ENCODE measurements at places on chromosomes 2 and 18.

GRCh38 chr18:24270358-24270936 lies 127.2 kb downstream of the OSBPL1A start:
- DNase-seq = no peak

GRCh38 chr2:166293984-166294383 lies 81.8 kb downstream of the SCN9A start:
- DNase-seq = no peak

DNA sequence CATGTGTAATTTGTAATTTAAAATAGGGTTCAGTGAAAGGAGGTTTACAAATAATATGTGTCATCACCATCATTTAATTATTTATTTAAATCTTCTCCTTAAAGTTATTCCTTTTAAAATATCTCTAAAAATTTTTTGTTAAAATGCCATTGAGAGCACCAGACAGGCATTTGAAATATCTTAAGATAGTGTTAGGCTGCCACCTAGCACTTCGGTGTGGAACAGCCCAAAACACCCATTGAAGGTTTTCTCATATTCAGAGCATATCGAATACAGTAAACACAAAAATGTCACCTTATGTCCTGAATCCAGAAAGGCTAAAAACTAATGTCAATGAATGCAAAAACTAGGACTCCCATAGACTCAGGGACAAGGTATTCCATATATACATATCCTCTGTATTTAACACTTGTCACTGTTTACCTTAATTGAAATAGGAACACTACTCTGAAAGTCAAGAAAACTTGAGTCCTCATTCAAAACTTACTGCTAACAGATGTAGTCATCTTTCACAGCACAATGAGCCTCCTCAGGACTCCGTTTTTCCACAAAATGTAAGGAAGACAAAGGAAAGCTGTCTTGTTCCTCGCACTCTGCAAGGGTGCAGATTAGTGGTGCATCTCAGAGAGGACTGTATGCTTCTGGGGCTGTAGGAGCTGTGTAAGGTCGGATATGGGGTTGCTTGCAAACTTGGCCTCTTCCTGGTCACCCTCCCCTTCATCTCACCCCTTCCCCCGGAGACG lies 329.5 kb downstream of the PAX3 start:
- peak; percentile 8 for DNase-seq

DNA sequence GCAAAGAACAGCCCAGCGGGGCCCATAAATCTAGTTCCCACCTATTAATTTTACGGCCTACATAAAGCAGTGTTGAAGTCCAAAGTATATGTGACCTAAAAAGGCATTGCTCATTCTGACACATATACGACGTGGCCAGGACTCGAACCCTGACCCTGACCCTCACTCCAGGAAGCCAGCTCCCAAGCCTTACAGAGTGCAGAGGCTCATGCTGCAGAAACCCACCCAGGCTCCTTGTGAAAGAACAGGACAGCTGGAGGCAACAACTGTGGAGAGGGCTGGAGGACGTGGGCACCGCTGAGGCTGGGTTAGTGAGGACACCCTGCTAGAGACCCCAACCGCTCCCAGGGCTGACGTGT lies 221.6 kb downstream of the CYP26B1 start:
- no peak for DNase-seq

- peak; percentile 69 for DNase-seq
Measured at GRCh38 chr2:233409286-233409991, 55.1 kb downstream of the DGKD start.

GRCh38 chr2:113283704-113284284 lies 5.1 kb upstream of the PAX8 start:
- DNase-seq = no peak

- no peak for DNase-seq
Measured at GRCh38 chr2:24920809-24921441, 888 bp upstream of the ADCY3 start.

- DNase-seq = no peak
Measured at GRCh38 chr2:140344838-140345237, 1564.6 kb upstream of the NXPH2 start.

GRCh38 chr2:196290569-196290968 lies 119.2 kb upstream of the STK17B start:
- no peak for DNase-seq

GRCh38 chr2:84942964-84943421 lies 28.0 kb upstream of the KCMF1 start:
- no peak for DNase-seq

DNA sequence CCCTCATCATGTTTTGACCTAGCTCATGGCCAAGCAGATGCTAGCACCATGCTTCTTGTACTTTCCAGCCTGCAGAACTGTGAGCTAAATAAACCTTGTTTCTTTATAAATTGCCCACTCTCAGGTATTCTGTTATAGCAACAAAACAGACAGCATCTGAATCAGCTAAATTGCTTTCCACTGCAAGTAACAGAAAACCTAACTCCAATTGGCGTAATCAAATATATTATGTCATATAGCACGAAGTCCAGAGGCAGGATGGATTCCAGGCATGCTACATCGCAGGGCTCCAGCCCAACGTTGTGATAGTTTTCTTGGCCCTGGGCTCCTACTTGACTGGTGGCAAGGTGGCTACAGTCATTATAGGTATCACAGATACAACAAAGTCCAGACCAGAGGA lies 10.4 kb upstream of the CUL3 start:
- DNase-seq = no peak

GRCh38 chr18:59764281-59764680 lies 67.1 kb upstream of the CCBE1 start:
- no peak for DNase-seq

GRCh38 chr2:2580341-2580740 lies 249.3 kb upstream of the MYT1L start:
- no peak for DNase-seq

DNA sequence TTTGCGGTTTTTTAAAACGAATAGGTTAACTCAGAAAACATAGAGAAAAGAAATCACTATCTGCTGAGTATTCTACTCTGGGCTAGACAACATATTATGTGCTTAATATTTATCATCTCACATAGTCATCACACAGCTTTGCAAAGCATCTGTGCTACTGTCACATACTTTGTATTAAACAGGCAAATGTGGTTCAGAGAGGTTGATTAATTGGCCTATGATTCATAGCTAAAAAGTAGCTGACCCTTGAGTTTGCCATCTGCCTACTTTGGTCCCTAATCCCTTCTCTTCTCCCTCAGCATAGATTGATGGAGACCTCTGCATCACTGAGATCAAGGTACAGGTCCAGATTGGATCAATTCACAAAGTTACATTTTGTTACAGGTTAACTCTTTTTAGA lies 21.4 kb downstream of the ANKRD30B start:
- no peak for DNase-seq

DNA sequence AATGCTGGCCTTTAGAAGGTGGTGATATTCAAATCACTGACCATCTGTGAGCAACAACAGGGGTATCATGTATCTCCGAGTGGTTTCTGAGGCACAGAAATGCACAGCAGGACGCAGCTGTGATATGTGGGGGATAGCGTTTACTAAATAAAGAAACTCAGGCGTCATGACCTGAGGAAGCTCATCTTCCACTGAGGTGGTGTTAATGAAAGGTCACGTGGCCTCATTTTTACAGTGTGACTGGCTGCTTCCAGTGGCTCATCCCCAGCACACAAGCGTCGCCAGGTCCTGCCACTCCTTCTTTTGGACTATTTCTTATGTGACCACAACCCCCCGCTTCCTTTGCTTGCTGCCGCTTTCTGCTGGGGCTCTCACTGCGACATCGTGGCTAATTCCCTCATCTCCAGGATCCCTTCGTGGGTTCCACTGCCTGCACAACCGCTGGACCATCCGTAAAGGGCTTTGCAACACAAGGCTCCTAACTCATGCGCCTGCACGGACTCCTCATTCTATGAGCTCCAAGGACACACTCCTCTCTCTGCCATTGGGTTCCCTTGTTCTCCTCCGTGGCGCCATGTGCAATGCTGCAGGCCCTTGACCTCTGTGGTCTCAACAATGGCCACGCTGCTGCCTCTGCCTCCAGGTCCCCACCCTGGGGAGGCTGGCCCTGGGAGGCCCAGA lies 109.3 kb downstream of the MBP start:
- DNase-seq = no peak

DNA sequence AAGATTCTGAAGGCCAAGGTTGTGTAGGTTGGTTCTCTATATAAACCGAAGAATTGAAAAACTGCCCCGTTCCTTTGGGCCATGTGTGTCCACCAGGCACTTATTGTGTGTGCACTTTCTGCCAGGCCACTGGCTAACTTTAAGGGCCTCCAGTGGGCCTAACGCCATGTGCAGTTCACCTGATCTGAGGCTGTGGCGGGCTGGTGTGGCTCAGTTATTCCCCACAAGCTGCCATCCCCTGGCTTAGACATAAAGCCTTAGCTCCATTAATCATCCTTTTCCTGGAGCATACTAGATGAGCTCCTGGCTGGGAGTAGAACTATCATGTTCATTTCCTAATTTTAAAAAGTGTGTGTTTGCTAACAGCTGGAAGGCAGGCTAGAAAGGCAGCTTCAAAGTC lies 304.1 kb upstream of the TNP1 start:
- no peak for DNase-seq

- no peak for DNase-seq
Measured at GRCh38 chr2:137190411-137191195, 425.3 kb downstream of the THSD7B start.

GRCh38 chr2:142897807-142898206 lies 20.3 kb downstream of the KYNU start:
- no peak for DNase-seq

DNA sequence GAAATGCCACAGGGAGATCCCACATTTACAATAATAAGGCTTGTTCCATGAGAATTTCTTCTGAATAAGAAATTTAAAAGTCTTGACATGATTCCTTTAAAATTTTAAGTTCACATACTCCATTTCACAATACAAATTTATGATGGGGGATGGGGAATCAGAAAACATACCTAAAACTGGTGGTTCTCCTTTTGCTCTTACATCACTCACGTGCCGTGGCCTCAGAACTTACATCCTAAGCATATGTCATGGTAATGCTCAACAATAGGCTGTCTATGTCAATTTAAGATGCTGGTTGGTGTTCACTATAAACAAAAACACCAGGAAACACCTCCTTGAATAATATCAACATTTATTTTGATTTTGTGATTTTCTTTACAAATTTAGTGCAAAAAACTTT lies 12.8 kb downstream of the UPP2 start:
- DNase-seq = no peak

DNA sequence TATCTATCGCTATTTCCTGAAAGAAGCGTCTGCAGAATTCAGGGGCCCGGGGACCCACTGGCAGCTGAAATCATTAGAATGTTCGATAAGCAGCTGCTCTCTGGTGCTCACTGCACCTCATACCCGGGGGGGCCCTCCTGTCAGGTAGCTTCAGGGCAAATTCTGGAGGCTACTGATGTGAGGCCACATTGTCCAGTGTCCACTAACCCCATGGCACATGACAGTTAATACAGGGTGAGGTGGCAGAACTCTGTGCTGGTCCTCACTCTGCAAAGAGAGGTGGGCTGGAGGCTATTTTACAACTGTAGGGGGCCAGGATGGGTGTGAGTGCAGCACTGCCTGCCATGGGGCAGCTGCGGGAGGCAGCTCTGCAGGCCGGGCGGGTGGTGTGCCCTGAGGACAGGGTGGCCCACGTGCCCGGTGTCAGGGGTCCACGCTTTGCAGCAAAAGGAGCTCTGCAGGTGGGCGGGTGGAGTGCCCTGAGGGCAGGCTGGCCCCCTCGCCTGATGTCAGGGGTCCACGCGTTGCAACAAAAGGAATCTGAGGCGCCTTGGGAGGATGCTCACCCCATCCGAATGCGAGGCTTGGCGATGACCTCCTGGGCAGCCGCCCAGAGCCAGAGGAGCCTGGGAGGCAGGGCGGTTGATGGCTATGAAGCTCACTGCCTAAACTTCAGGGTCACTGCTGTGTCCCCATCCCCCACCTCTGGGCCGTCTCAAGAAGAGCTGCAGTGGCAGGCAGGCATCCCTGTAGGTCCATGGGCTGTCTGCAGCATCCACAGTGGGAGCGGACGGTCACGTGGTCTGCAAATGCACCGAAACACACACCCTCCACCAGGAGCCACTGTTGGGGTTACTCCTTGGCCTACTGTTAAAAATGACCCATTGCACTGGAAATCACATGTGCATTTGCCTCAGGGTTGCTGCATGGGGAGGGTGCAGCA lies 207.0 kb upstream of the SALL3 start:
- DNase-seq = no peak

- DNase-seq = no peak
Measured at GRCh38 chr2:39210846-39211245, 32.9 kb downstream of the CDKL4 start.

DNA sequence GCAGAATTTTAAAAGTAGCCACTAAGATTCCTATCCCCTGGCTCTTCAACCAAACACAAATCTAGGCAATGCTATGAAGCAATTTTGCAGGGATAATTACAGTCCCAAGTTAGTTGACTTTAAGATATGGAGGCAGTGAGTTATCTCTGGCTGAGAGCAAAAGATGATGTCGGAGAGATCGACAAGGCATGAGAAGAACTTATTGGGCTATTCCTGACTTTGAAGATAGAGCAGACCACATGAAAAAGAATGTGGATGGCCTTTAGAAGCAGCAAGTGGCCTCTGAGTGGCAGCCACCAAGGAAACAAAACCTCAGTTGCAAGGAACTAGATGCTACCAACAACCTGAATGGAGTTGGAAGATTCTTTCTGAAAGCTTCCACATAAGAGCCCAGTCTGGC lies 58.2 kb upstream of the PPM1B start:
- no peak for DNase-seq
